ENCODE measurements at places on chromosomes 13 and 19. TPM values are rescaled to one million over a fixed set of nuclear protein-coding genes. Genes with fewer than 3 reads are reported as not detected.

DNA sequence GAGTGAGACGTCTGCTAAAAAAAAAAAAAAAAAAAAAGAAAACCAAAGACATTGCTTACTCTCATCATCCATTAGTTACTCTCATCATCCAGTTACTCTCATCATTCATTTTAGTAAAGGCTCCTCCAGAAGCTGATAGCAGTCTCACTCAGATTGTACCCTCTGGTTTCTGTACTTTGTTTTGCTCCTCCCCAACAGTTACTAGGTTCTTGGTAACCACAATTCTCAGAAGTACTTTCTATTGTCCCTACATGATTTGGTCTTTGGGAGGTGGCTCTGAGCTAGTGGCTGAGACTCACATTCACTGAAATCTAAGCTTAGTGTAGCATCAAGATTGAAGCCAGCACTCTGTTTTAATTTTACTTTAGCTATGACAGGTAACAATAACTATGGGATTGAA, 14.3 kb downstream of the ERICH4 start:
- no peak for DNase-seq

- DNase-seq = no peak
Observed at GRCh38 chr19:50858886-50859285, 4.2 kb downstream of the KLK3 start.

- DNase-seq = no peak
Observed at GRCh38 chr13:71814806-71815360, 52.1 kb downstream of the DACH1 start.

The PTGER1 gene
- polyA plus RNA-seq = 4.5 TPM

GRCh38 chr13:60044321-60044720, 119.4 kb downstream of the DIAPH3 start:
- no peak for DNase-seq

The KANK3 gene
- 5.9 TPM for polyA plus RNA-seq

The RINL gene
- polyA plus RNA-seq = 6.0 TPM

GRCh38 chr13:38381890-38382289, 32.2 kb downstream of the UFM1 start:
- DNase-seq = no peak

The OVOL3 gene
- polyA plus RNA-seq = not detected

DNA sequence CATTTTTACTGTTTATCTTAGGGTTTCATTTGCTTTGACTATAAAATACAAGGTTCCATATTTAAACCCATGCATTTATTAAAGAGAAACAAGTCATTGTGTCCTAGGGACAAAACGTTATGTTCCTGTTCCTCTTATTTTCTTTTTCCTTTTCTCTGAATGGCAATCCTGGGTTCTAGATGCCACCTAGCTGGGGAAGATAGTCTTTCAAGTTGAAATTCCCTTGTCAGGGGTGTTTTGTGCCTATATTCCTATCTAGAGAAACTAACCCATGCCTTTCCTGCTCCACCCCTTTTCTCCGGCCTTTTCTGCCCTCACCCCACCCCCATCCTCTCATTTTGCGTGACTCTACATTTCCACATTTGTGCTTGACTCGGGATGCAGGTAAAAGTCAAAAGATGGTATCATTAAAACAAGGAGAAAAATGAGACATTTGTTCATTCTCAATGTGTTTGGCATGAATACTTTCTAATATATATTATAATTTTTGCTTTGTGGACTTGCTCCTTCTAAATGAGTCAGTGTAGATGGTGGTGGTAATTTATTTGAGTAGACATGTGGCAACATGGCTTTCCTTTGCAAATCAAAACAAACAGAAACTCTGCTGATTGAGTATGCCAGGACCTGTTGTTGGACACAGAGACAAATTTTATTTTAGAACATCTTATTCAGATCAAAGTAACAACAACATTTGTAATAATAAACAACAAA, 26.8 kb upstream of the STARD13 start:
- no peak for DNase-seq

- no peak for DNase-seq
Observed at GRCh38 chr19:31666126-31666525, 316.9 kb upstream of the TSHZ3 start.

The AZU1 gene
- 1.4 TPM for polyA plus RNA-seq

DNA sequence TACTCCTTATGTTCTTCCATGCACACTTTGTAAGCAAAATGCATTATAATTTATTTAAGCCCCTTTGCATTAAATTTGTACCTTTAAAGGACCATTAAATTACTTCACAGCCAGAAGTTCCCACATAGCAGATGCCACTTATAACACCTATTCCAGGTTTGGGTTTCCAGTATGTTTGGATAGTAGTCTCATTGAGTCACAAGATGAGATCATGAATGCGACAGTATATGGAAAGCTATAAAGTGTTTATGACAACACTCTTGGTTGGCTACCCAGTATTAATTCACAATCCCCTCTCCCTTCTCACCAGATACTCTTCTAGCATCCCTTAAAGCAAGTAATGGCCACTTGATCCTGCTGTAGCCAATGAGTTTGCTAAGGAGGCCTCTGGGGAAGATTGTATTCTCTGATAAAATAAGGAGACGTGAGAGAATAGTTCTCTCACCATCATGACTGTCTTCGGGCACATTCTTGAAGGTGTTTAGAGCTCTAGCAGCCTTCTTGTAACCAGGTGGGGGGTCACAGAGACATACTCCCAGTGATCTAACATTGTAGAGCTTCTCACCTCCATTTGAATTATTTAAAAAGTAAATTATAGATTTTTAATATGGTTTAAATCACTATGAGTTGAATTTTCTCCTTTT, 2.8 kb upstream of the LHFPL6 start:
- no peak for DNase-seq

The ETV2 gene
- 1.6 TPM for polyA plus RNA-seq

The ZNF610 gene
- 11.0 TPM for polyA plus RNA-seq

The PDX1 gene
- not detected for polyA plus RNA-seq

The ZNF57 gene
- 7.6 TPM for polyA plus RNA-seq

GRCh38 chr13:80360453-80360800, 19.5 kb upstream of the SPRY2 start:
- no peak for DNase-seq

All from renal cortex interstitium (tissue), 15 donors.